DND-41 (cell line): ENCODE measurements at places on chromosomes 3 and 15.

DNA sequence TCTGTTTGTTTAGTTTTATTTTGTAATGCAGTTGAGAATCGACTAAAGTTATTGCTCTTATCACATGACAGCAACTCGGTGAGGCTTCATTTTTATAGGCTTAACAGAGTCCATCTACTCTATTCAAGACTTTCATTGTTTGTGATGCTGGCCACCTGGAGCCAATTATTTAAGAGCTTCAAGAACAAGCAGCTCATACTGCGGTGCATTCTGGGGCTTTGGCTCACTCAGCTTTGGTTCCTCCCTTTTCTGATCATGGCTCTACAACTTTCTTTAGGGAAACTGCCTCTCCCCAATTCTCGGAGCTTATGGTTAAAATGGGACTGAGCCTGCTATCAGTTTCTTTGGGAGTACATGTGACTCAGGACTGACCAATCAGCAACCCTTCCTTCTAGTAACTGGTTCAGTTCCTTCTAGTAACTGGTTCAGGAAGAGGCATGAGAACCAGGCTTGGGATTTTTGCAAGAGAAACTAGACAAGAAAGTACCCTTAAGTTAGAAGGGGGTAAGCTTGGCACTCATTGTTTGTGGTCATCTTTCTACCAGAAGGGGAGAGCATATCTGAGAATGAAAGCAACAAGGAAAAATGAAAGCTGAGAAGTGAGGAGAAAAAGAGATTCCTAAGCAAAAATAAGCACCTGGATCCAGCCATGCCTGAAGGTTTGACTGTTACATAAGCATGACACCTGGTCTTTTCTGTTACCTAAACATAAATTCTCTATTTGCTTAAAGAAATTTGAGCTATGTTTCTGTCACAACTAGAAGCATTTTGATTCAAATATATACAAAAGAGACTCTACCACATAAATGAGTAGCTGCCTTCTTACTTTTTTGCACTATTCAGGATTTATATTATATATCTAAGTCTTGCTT, 24.1 kb upstream of the ARHGEF3 start:
- H3K36me3 ChIP-seq = no peaks in the 10 kb centered on the region
- H3K27ac ChIP-seq = peak overlapping the region; percentile 43
- peaks cover 52% of the 10 kb centered on the region for H3K4me1 ChIP-seq
- DNase-seq = no peak
- no peaks in the 10 kb centered on the region for H3K27me3 ChIP-seq

- no peaks in the 10 kb centered on the region; the same call in 1 of the 2 replicates for H3K4me1 ChIP-seq
- peaks cover 80% of the 10 kb centered on the region for H3K36me3 ChIP-seq
- no peak overlapping the region for H3K4me3 ChIP-seq
- H3K27ac ChIP-seq = no peak overlapping the region
- DNase-seq = no peak
These were observed 38.6 kb downstream of the RFTN1 start for GRCh38 chr3:16474920-16475319.

DNA sequence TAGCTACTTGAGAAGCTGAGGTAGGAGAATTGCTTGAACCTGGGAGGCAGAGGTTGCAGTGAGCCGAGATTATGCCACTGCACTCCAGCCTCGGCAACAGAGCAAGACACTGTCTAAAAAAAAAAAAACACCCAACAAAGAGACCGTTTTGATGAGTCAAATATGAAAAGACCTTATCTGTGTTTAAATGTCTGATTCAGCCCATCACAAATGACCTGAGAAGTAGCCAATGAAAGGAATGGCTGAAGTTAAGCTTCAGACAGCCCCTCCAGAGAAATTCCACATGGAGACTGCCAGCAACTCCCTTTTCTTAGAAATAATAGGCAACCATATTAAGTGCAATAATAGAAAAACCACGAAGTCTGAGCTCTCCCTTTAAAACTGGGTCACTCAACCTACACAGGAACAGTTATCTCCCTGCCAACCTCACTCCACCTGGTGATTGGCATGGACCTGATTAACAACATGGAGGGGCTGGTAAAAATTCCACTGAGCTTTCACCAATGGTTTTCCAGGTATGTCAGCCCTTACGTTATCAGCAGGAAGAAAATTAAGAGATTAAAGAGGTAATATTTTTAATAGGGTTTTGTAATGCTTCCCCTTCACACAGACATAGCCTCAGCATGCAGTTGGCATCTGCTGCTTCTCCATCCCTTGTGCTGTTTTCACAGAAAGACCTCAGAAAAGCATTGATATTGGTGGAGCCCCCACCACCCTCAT, 238.1 kb upstream of the STT3B start:
- H3K4me1 ChIP-seq = peaks cover 30% of the 10 kb centered on the region
- H3K36me3 ChIP-seq = no peaks in the 10 kb centered on the region

DNA sequence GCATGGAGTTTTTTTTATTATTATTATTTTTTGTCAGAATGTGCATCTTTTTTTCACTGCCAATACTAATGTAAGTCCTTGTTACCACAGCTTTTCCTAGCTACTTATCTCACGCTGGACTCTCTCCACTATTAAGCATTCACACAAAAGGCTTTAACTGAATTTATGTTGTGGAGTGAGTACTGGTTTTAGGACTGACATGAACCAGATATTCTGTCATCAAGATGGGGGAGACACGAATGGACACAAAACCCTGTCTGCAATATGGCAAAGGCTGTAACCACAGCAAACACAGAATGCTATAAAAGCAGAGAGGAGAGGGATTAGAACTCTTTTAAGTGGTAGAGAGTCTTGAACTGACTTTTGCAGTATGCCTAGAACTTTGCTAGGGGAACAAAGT, 592.2 kb upstream of the TBL1XR1 start:
- DNase-seq = no peak
- no peak overlapping the region for H3K4me3 ChIP-seq
- no peaks in the 10 kb centered on the region for H3K27me3 ChIP-seq
- H3K4me1 ChIP-seq = peaks cover 7% of the 10 kb centered on the region
- H3K27ac ChIP-seq = no peak overlapping the region
- no peaks in the 10 kb centered on the region for H3K36me3 ChIP-seq

DNA sequence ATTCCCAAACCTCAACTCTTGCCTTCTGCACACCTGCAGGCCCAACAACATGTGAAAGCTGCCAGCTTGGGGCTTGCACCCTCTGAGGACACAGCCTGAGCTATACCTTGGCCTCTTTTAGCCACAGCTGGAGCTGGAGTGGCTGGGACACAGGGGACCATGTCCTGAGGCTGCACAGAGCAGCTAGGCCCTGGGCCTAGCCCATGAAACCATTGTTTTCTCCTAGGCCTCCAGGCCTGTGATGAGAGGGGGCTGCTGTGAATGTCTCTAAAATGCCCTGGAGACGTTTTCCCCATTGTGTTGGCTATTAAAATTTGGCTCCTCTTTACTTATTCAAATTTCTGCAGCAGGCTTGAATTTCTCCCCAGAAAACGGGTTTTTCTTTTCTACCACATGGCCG, 7.2 kb downstream of the ZKSCAN7 start:
- no peak for DNase-seq
- H3K27ac ChIP-seq = no peak overlapping the region
- H3K4me1 ChIP-seq = peaks cover 4% of the 10 kb centered on the region
- no peaks in the 10 kb centered on the region for H3K27me3 ChIP-seq
- peaks cover 42% of the 10 kb centered on the region for H3K36me3 ChIP-seq

DNA sequence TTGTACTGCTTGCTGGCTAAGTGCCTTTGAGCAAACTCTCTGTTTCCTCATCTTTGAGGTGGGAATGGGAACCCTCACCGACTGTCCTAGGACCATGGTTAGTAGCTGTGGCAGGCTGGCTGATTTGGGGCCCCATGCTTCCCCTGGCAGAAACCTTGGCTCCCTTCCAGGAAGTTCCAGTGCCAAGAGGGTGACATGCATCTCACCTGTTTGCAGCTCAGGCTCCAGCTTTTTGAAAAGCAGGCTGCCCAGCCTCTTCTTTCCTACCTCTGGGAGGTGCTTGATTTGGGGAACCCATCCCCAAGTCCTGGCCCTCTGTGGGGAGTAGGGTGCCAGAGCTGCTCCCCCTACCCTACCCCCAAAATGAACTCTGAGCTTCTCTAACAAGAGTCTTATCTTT, 50.8 kb downstream of the RAB11A start:
- no peaks in the 10 kb centered on the region for H3K4me1 ChIP-seq
- no peak overlapping the region for H3K27ac ChIP-seq
- H3K4me3 ChIP-seq = no peak overlapping the region

DNA sequence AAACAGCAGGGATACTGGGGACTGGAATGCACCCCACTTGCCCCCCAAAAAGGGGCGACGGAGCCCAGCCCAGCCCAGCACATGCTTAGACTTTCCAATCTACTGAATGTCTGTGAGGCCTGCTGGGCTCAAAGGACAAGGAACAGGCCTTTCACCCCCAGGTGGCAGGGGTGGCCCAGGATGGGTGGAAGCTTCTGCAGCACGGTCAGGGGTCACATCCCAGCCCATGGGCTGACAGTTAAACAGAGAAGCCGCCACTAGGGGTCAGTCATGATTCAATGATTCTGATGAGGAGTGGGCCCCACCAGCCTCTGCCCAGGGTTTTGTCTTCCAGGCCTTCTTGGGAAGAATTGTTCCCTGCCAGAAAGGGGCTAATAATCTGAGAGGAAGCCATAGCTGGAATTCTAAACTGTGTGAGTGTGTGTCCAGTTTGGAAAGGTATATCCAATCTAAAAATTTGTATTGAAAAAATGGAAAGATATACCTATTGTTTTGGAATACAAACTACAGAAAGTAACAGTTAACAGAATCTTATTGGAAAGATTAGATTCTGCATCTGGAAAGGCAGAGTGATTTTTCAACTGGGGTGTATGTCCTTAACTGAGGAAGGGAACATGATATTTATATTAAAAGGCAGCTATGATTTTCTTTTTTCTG, 2.2 kb downstream of the CHRNB4 start:
- no peaks in the 10 kb centered on the region for H3K27me3 ChIP-seq
- no peaks in the 10 kb centered on the region for H3K4me1 ChIP-seq
- no peak overlapping the region for H3K4me3 ChIP-seq
- H3K27ac ChIP-seq = no peak overlapping the region
- no peaks in the 10 kb centered on the region for H3K36me3 ChIP-seq
- DNase-seq = peak; percentile 67

- H3K4me3 ChIP-seq = no peak overlapping the region
- H3K27me3 ChIP-seq = no peaks in the 10 kb centered on the region
- DNase-seq = no peak
These were observed 286.0 kb upstream of the SUCLG2 start for GRCh38 chr3:67940210-67940952.
